Type B pancreatic cell (in vitro differentiated cells): ENCODE measurements at places on chromosomes 6 and 20.

GRCh38 chr6:27188885-27189418, 58.5 kb upstream of the PRSS16 start:
- DNase-seq = no peak

DNA sequence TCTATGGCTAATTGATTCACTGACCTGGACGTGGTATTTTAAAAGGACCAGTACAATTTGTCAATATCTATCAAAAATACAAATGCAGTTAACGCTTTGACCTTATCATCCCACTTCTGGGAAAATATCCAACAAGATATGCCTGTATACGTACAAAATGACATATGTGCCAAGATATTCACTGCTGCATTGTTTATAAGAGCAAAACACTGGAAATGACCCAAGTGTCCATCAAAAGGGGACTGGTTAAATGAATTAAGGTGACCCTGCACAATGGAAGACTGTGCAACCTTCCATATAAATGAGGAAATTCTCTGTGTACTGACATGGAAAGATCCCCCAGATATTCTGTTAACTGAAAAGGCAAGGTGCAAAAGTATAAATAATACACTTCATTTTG, 13.9 kb downstream of the TRAM2 start:
- DNase-seq = no peak

- no peak for DNase-seq
These were observed 44.9 kb downstream of the KCTD20 start for GRCh38 chr6:36487698-36488097.

DNA sequence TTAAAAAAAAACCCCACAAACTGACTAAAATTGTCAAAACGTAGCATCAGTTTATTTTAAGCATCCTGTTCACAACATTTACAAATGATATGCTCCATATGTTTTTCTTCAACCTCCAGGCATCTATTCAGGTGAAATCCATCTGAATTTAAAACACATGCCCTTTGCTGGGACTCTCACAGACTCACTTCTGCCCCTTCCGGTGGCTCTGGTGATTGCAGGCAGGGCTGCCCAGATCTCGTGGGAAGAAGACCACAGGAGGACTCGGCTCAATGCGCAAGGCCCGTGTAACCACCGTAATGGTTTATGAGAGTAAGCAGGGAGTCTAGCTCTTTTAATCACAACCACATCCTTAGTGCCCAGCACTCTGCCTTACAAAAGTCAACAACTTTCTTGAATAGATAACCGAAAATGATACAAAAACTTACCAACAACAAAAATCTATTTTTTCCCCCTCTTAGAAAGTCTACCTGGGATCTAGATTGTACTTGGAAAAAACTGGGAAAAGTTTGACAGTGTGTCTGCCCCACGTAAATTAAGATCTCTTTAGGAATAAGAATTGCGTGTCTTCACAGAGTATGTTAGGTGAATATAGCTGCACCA, 139.1 kb downstream of the KIF16B start:
- peak; percentile 69 for DNase-seq

GRCh38 chr6:34858681-34859080, 29.2 kb downstream of the TAF11 start:
- no peak for DNase-seq

- DNase-seq = no peak
These were observed 236.6 kb upstream of the RNF24 start for GRCh38 chr20:4252005-4252404.
